ENCODE measurements at places on chromosomes 7 and 10.
A peak's percentile ranks its signal among the peaks of the same experiment; 100 is the strongest.

DNA sequence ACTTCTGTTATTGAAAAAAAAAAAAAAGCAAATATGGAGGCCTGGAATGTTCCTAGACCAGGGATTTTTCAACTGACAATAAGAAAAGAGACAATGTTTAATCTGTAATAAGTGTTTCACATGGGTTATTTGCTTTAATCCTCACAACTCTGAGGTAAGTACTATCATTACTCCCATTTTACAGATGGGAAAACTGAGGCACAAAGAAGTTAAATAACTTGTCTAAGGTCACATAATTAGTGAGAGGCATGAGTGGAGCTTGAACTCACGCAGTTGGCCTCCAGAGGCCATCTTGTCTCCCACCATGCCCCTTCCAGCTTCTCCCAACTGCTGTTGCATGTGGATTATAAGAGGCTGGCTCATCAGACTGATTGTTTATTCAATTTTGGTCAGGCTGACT, 36.6 kb upstream of the CREB5 start:
- no peak for DNase-seq

- no peak for DNase-seq
Measured at GRCh38 chr10:63266391-63267316, 133.5 kb downstream of the NRBF2 start.

- no peak for DNase-seq
Measured at GRCh38 chr7:104901240-104901619, 112.8 kb upstream of the KMT2E start.

DNA sequence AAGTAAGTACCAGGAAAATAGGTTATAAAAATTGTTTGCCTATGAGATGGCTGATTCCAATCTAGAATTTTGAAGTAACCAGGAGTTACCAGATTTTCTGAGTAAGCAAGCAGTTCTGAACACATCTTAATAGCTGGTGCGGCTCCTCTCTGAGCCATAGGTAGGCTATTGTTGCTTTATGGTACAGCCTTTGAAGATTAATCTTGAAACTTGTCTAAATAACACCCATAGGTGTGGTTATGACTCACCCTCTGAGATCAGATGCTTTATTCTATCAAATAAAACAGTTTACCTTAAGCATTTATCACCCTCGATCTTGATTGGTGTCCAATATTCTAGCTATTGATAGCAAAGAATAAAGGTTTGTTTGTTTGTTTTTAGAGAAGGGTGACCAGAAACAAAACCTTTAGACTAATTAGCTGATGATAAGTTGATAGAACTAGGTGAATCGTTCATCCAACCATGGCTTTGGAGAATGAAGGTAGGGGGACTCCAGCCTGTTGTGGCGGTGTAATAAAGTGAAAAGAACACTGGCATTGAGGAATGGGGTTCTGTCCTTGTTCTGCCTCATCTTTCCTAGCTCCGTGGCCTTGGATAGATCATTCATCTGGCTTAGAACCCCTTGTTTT, 72.2 kb downstream of the VTI1A start:
- DNase-seq: no peak

GRCh38 chr7:1646957-1647891, 22.9 kb upstream of the ELFN1 start:
- DNase-seq: no peak

DNA sequence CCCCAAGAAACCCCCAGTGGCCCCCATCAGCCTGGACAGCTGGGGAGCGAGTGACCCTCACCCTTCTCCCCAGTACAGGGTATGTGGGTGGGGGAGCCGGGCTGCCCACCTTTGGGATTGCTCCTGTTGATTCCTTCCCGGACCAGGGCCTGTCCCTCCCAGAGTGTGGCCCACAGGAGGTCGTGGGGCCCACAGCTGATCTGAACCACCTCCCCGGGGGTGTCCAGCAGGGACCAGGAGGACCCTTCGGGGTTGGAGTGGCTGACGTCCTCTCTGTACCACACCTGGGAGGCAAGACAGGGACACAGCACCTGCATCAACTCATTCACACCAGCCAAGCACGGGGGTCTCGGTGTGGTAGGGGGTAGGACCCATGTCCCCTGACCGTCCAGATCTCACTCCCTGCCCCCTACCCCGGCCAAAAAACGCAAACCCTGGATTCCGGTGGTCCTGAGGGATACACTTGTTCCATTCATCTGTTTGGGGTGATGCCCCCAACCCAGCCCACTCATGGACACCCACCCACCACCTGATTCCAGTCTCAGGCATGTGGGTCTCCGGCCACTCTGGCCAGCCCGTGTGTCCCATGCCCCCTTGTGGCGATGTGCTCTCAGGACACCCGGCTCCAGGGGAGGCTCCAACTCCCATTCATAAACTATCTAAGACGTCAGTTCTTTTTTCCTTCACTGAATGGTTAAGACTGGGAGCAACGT, 10.9 kb downstream of the TECPR1 start:
- DNase-seq: peak; percentile 70

DNA sequence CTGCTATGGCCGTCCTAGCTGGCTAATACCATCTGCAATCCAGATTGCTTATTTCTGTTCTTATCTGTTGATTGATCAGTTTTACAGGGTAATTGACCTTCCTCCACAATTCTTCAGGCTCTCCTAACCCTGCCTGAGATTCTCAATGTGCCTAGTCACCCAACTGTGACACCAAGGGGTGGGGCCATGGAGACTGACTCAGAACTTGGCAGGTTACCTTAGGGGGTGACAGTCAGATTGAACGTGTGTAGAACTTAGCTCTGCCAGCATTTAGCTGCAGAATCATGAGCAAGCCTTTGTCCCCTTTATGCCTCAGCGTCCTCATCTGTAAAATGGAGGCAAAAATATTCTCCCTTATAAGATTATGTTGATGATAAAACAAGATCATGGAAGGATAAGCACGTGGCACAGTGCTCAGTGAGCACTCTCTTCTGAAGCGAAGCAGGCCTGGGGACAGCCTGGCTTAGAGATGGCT, 19.1 kb upstream of the LEP start:
- no peak for DNase-seq

DNA sequence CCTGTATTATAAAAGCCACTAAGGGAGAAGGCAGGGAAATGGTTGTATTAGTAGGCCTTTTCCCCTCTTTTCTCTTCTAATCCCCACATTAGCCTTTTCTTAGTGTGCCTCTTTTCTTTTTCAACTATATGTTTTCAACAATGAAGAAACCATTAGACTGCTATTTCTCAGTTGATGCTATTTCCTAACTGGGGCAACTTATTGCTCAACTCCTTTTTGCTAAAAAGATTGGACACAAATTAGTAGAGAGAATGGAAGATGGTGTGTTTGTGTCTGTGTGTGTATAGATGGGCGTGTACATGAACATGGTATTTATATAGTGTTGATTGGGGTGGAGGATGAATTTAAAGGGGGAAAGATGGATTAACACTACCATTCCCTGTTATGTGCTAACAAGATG, 28.4 kb downstream of the TBC1D12 start:
- no peak for DNase-seq

- DNase-seq: no peak
Measured at GRCh38 chr7:107128748-107129147, 40.1 kb upstream of the HBP1 start.

DNA sequence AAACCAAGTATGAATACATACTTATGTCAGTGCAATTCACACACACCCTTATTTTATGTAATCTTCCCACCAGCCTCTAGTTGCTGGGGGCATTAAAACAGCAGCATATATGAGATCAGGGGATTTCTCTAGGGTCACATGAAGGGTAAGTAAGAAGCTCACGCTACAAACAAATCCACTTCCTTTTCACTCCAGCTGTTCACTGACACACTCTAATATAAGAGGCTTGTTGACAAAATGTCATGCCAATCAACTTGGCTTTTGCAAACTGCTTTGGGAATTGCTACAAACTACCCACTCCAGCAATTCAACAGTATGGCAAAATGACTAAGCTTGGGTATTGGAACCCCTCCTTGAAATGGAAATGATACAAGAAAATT, 10.3 kb downstream of the FAM3C start:
- no peak for DNase-seq

GRCh38 chr10:15196021-15196834, 27.7 kb upstream of the NMT2 start:
- no peak for DNase-seq
